HAP-1 (cell line): ENCODE measurements at places on chromosomes 13 and 19.

DNA sequence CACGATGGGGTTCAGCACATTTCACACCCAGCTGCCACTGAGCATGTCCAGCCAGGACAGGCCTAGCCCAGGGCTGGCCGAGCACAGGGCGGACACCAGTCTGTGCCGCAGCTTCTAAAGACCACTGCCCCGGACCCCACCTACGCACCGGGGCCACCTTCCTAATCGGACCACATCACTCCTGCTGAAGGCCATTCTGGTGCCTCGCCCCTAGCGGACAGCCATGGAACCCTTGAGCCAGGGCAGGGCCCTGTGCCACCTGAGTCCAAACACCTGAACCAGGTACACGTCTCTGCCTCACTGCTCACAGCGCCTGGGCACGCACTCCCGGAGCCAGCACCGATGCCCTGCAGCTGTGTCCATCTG, 8.4 kb upstream of the C13orf46 start:
- no peak for DNase-seq

- no peak for DNase-seq
Measured at GRCh38 chr19:39111593-39112199, 13.9 kb upstream of the PAK4 start.

DNA sequence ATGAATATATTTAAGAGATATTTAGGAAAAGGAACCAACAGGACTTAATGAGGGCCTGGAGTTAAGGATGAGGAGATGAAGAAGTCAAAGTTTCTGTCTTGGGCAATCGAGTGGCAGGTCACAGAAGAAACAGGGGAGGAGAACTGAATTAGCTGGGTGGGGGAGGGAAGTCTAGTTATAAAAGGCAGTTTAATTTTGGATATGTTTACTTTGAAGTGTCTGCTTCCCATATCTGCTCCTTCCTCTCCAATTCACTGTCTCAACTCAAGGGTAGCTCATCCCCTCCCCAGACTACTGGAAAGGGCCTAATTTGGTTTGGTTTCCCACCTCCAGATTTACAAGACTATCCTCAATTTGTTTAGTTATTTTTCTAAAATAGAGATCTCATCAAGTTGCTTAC, 195.9 kb downstream of the VWA8 start:
- no peak for DNase-seq

- DNase-seq, result no peak
Measured at GRCh38 chr19:31715249-31715945, 366.2 kb upstream of the TSHZ3 start.

GRCh38 chr19:5360003-5360780, 19.6 kb upstream of the PTPRS start:
- no peak for DNase-seq

DNA sequence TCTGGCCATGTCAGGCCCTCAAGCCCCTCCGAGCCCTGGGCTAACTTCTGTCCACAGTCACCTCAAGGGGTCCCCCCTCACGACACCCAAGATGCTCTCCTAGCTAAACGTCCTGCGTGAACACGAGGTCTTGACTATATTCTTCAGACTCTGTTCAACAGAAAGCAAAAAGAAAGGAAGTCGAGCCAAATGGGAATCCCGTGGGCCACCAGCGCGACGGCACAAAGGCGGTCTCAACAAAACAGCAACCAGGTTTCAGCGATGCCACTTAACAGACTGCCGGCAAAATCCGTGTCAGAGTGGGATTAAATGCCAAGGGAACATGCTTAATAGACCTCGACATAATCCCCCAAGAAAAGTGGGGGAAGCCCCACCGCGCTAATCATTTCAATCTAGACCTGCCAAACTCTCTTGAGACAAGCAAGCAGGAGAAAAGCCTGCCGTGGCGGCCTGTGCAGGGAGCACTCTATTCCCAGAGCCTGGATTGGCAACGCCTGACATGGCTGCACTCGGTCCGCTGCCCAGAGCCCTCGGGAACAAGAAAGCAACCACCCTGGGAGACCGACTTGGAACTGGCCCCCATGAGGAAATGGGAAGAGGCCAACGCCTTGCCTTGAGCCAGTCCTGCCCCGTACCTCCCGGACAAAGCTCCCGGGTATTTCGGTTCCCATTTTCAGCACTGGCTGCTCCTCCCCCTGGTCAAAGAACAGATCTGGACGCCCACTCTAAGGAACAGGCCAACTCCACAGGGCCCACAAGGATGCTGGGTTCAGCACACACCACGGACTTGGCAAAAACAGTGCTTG, 16.0 kb downstream of the ZC3H4 start:
- no peak for DNase-seq

DNA sequence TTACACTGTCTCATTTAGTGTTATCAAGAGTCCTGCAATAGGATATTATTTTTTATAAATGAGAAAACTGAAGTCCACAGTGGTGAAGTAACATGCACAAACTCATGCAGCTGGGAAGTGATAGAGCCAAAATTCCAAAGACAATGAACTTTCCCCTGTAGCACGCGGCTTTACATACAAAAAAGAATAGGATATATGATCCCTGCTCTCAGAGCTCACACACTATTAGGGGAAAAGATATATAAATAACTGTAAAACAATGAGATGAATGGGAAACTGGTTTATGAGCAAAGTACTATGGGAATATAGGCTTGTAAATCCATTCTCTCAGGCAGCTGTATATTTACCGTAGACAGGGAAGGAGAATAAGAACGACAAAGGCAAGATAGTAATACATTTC, 39.7 kb downstream of the THSD1 start:
- peak; percentile 84 for DNase-seq

DNA sequence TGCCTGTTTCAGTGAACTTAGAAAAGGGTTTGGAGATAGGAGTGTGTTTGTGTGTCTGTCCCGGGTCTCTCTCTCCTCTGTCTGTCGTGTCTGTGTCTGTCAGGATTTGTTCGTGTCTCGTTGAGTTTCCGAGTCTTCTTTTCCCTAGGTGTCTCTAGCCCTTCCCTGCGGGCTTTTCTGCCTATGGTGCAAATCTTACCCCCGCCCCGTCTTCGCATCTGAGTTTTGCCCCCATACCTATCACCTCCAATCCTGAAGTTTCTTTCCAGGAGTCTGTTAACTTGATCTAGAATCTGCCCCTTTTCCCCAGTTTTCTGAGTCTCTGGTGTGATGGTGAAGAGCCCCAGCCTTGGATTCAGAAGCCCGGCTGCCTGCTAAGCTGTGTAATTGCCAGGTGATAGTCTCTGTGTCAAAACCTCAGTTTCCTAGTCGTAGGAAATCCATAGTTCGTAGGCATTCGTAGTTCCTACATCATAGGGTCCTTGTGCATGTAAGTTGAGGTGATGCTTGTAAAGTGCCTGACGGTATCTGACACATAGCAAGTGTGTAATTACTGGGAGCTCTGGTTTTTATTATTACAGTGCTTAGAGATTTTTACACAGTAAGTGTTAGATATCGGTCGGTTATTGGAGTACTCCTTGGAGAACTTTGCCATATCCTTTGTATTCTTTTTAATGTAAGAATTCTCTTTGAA, 782 bp downstream of the EPN1 start:
- DNase-seq, result no peak

DNA sequence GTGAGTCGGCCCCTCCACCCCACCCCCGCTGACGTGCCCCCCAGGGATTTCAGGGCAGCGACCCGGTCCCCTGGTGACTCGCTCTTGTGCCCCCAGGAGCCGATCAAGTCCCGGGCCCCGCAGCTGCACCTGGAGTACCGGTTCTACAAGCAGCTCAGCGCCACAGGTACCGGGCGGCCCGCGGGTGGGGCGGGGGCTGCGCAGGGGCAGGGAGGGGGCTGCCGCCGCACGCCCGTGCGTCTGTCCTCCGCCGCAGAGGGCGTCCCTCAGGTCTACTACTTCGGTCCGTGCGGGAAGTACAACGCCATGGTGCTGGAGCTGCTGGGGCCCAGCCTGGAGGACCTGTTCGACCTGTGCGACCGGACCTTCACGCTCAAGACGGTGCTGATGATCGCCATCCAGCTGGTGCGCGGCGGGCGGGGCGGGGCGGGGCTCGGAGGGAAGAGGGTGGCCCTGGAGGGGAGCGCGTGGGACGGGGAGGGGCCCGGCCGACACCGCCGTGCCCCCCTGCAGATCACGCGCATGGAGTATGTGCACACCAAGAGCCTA, 37.1 kb downstream of the BTBD2 start:
- DNase-seq, result no peak

GRCh38 chr13:25179832-25180774, 8.0 kb upstream of the AMER2 start:
- no peak for DNase-seq

- no peak for DNase-seq
Measured at GRCh38 chr19:33022472-33023116, 42.1 kb downstream of the RHPN2 start.

GRCh38 chr19:38617764-38618589, at the start of gene MAP4K1:
Gene MAP4K1, minus strand, starts transcription at chr19:38617953. Its CDS starts 58 bp downstream, at chr19:38617895.
- DNase-seq, result peak; percentile 44

DNA sequence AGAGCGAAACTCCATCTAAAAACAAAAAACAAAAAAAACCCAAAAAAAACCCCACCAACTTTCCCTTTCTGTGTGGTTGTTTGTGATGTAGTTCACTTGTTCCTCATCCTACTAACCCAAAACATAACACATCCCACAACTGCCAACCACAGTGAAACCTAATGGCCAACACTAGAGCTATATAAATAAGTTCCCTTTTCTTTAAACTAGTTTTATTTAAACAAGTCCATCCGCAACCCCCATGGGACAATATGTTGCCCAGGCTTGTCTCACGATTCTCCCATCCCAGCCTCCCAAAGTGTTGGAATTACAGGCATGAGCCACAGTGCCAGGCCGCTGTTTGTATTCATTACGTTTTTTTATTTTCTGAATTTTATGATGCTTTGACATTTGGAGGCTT, 71.2 kb upstream of the ADGRE5 start:
- no peak for DNase-seq

GRCh38 chr19:54029930-54030490, 33.7 kb downstream of the VSTM1 start:
- peak; percentile 79 for DNase-seq

GRCh38 chr13:44293908-44294735, 79.5 kb upstream of the SERP2 start:
- DNase-seq, result no peak

- DNase-seq, result no peak
Measured at GRCh38 chr19:50768277-50768676, 2.0 kb upstream of the GPR32 start.

- DNase-seq, result no peak
Measured at GRCh38 chr19:13848798-13849676, 27.9 kb upstream of the NANOS3 start.

GRCh38 chr13:75395901-75396300, 86.1 kb downstream of the TBC1D4 start:
- no peak for DNase-seq

DNA sequence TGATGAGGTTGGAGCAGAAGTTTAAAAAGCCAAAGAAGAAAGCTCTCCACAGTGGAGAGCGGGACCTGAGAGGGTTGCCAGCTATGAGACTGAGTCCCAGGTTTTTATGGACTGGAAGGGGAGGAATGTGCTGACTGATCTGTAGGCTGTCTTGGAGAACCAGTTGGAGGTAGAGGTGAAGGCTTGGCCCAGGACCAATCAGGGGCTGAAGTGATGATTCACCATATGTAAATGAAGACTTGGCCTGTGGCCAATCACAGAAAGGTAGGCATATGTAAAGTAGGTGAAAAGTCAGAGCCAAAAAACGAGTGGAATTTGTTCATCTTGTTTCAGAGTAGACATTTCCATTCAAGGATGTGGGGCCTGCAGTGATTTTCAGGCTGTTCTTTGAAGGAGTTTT, 17.5 kb upstream of the KBTBD6 start:
- DNase-seq, result no peak

GRCh38 chr13:74444864-74445479, 310.8 kb upstream of the KLF12 start:
- DNase-seq, result no peak

GRCh38 chr19:12859546-12859945, 21.2 kb downstream of the MAST1 start:
- DNase-seq, result no peak

GRCh38 chr13:112168761-112169160, 101.8 kb downstream of the SOX1 start:
- no peak for DNase-seq

DNA sequence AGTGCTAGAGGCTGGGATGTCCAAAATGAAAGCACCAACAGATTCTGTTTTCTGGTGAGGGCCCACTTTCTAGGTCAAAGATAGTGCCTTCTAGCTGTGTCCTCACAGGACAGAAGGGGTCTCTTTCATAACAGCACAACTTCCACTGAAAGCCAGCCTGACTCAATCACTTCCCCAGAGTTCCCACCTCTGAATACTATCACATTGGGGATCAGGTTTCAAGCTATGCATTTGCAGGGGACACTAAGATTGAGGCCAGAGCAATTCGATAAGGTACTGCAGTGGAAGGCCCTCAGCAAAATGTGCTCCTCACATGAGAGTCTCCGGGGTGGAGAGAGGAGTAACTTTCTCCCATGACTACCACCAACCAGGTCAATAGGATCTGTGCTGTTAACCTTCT, 1501.5 kb downstream of the EFNB2 start:
- no peak for DNase-seq

GRCh38 chr13:81133066-81133465, 792.1 kb upstream of the SPRY2 start:
- no peak for DNase-seq

DNA sequence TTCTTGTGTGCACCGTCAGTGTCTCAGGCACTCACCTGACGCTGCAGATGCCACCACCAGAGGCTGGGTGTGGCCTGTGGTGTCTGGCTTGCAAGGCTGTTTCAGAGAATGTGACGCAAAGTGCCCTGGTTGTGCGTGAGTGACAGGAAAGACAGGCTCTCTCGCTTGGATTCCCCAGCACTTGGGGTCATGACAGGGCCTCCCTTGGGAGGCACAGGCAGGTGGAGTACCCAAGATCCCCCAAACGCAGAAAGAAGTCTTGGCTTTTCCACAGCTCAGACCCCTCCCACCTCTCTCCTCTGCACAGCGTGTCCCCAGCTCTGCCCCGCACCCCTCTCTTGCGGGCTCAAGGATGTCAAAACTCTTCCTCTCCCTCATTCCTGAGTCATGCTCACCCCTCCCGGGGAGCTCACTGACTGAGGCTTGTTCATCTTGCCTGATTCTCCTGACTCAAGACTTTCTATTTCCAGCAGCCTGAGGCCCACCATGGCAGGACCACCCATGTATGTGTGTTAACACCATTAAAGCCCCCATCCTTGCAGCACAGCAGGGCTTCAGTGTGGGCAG, 21.0 kb downstream of the DHX34 start:
- DNase-seq, result no peak

DNA sequence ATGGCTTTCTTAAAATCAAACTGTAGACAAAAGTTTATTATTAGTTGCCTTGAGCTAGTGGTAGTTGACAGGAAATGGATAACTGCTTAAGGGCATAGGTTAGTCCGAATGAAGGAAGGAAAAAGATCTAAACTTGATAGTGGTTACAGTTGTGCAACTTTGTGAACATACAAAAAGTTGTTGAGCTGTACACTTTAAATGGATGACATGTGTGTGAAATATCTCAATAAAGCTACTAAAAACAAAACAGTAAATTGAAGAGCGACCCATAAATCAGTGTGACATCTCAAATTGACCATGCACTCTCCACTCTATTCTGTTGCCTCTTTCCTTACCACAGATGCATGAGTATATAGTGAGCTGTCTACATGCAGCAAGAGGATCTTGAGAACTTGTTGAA, 1757.8 kb downstream of the PCDH9 start:
- DNase-seq, result no peak
